ENCODE measurements at places on chromosomes 11 and 22.

DNA sequence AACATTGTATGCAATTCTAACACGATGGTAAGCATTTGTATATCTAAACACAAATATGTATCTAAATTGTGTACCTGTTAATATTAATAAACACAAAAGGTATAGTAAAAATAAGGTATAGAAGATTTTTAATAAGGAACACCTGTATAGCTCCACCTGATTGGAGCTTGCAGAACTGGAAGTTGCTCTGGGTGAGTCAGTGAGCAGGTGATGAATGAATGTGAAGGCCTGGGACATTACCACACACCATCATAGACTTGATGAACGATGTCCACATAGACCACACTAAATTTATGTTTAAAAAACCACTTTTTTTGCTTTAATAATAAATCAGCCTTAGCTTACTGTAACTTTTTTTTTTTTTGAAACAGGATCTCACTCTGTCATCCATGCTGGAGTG, 97.6 kb upstream of the CLMP start:
- DNase-seq = no peak

DNA sequence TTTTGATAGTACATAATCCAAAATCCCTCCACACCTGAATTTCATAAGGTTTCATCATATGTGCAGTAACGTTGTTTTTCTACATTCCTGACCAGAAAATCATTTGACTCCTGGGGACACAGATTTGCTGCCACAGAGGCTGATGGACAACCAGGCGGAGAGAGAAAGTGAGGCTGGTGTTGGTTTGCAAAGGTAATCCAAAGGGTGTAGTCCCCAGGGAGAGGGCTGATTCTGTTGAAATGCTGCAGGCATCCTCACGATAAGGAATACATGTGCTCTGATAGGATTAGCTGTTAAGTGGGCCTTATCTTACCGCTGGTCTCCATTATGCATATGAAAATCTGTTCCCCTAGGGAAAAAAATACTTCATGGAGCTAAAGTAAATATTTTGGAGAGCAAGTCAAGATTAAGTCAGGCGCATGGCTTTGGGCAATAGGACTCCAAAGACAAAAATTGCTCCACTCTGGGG, 8.1 kb downstream of the APOL6 start:
- no peak for DNase-seq

GRCh38 chr22:43637275-43638260, 174.5 kb downstream of the EFCAB6 start:
- DNase-seq = no peak

DNA sequence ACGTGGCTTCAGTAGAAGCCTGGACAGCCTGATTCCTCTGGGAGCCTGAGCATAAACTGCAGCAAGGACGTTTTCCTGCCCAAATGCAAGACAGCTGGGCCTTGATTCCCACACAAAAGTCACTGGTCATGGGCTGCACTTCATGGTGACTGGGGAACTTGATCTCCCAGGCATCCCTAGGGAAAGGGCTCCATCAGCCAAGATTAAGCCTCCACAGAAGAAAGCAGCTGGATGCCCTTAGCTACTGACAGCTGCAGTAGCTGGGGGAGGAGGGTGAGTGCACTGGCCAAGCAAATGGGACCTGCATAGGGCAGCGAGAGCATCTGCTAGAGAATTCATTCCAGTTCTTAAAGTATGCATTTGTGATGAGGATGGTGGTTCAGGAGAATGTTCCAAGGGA, 267.4 kb upstream of the ISX start:
- DNase-seq = no peak

GRCh38 chr11:106770489-106771085, 247.7 kb downstream of the GUCY1A2 start:
- no peak for DNase-seq

Measured in NCI-H1105 treated with DMSO at 0.1 percent for 48 hours (cell line).